ENCODE measurements at places on chromosomes 2 and 18. TPM values are rescaled to one million over a fixed set of nuclear protein-coding genes. Genes with fewer than 3 reads are reported as not detected.

Gene YWHAQ
- polyA plus RNA-seq, result 509 TPM

Gene MRPS5
- polyA plus RNA-seq, result 55.7 TPM

Gene PRSS56
- not detected for polyA plus RNA-seq

Gene SRD5A2
- not detected for polyA plus RNA-seq

Gene ST8SIA5
- not detected for polyA plus RNA-seq

Gene SLC19A3
- polyA plus RNA-seq, result not detected

Gene AGFG1
- polyA plus RNA-seq, result 139 TPM

DNA sequence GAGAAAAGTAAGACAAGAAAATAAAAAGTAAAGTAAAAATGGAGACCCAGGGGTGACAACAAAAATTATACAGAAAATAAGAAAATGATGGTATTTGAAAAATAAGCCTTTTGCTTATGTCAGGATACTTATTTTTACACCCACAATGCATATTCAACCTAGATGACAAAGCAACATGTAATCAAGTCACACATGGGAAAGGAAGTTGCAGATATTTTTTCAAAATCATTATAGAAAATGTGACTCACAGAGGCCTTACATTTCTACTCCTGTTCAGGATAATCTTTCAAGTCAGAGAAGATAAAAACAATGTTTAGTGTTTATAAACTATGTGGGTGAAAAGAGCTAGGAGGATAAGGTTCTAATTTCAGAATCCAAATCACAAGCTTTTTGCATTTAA lies 275.3 kb upstream of the UBE2E3 start:
- DNase-seq, result no peak

DNA sequence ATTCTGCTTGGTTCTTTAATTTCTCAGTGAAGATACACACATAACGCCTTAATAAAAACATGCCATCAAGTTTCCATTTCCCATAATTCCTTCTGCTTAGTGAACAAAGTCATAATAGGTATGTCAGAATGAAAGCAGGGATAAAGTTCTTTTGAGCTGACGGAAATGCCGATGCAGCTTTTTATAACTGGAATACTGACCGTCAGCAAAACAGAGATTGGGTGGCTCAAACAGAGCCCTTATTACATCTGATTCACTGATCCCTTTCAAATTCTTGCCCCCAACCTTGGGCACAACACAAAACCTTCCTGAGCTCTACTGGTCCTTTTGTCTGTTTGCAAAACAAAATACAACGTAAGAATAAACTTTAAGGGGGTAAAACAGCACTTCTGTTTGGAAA lies 140.4 kb downstream of the CDH2 start:
- DNase-seq, result no peak

- DNase-seq, result no peak
Observed at GRCh38 chr18:32372047-32372380, 98.7 kb downstream of the GAREM1 start.

DNA sequence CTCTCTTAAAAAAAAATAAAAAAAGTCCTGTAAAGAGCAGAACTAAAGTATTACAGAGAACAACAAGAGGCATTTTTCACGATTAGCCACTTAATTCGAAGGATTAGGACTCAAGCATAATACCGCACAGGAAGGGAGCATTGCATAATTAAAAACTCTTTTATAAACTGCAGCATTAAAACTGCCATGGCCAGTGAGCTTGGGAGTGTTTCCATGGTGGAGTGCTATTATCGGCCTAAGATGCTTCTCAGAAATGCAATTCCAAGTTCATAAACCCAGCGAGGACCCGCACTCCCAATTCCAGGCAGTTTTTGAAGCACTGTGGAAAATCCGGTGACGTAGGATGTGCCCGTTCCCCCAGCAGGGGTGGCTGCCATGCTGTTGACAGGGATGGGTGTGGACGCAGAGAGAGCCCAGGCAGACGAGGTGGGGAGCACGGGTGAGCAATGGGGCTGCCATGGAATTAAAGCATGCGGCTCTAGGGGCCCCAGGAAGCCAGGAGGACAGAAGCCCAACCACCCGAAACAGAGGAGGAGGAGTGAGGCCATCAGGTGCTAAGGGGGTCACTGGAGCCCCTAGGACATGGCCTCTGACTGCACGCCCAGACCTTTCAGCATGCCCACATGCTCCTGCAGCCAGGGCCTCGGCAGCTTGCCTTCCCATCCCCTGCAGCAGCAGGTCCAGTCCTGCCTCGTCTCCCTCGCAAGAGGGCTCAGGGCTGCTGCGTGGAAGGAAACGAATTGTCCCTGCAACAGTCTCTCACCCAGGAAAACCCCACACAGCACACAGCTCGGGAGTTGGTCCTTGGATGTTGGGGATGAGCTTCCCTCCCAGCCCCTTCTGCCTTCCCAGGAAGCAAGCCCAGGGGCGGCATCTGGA lies 233.4 kb downstream of the NDUFA10 start:
- no peak for DNase-seq

- DNase-seq, result no peak
Observed at GRCh38 chr2:70956141-70956540, 20.4 kb downstream of the ATP6V1B1 start.

GRCh38 chr18:59459369-59460071 lies 100.5 kb upstream of the LMAN1 start:
- peak; percentile 33 for DNase-seq

DNA sequence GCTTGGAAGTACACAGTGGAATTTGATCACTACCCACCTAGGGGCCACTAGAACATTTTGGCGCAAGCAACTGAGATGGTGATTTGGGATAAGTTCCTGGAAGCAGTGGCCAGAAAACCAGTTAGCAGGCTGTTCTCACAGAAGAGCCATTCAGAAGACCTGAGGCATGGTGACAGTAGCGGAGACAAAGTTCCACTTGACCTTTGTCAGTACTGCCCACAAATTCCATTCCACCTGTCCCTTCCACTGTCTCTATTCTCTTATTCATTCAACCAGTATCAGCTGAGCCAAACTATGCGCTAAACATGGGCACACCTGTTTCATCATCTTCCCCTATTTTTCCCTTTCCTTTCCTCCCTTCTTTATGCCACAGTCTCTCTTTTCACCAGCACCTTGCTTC lies 59.2 kb upstream of the PPP1CB start:
- no peak for DNase-seq

DNA sequence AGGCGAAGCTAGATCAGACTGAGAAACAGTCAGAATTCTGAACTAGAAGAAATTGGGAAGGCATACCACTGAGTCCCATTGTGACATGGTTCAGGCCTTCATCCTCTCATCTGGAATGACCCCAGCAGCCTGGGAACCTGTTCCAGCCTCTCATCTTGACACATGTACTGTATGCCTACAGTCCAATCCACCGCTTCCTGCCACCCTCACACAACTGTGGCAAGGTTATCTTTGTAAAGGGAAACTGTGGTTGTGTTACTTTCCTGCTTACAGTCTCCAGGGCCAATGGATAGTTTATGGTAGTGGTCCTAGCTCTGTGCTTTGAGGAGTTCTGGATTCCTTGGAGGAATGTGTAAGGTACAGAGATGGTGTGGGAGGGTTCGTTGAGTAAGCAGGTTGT lies 296.9 kb upstream of the TRIB2 start:
- DNase-seq, result no peak

- peak; percentile 51 for DNase-seq
Observed at GRCh38 chr18:59988098-59988706, 88.4 kb downstream of the PMAIP1 start.

DNA sequence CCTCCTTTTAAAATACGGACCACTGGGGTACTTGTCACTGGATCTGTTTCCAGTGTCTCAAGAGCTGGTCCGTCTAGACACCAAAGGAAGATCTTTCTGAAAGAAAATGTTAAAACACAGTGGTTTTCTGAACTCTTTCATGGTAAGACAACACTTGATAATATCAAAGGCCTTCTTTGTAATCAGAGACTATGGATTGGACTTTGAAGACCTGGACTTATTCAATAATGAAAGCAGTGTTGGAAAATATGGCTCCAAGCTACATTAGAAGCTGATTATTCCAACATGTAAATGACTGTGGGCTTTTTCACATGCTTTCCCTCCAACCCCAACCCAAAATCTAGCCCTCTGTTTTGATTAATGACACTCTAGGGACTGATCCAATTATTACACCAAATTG lies 329.4 kb upstream of the LYPD1 start:
- DNase-seq, result no peak

GRCh38 chr2:201631041-201631440 lies 12.3 kb downstream of the TMEM237 start:
- DNase-seq, result no peak

DNA sequence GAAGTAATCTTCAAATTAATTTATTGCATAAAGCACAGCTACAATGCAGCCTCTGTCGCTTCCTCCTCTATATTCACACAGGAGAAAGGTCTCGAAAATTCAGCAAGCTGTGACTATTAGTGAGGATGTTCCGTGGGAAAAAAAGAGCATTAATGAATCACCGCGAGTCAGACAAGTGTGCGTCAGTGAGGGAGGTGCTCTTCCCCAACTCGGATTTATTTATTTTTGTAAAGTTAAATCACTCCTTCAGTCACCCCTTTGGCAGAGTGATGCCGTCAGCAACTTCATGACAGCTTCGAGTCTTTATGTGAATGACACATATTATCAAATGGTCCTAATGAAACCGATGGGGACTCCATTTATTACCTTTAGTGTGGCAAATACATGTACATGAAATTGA lies 648.9 kb upstream of the SALL3 start:
- DNase-seq, result no peak

DNA sequence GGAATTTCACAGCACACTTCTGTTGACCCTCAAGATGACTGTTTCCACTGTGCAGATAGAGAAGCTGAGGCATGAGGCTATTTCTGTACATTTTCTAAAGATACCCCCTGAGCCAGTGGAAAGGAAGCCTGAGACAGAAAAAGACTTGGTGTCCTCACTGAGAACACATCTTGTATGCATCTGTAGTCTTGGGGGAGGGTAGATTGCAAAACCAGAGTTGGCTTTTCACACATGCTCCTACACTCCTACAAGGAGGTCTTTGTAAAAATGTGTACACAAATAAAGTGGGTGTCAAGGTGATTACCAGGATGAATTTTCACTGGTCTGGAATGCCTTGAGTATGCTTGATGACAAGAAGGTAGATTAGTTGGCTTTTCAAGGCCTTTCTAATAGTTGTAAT lies 98.0 kb downstream of the KCTD18 start:
- no peak for DNase-seq

- DNase-seq, result no peak
Observed at GRCh38 chr2:16628314-16628713, 37.3 kb downstream of the CYRIA start.

- DNase-seq, result no peak
Observed at GRCh38 chr2:457262-457661, 169.4 kb upstream of the ALKAL2 start.

- no peak for DNase-seq
Observed at GRCh38 chr18:72868585-72869225, 918 bp upstream of the NETO1 start.

DNA sequence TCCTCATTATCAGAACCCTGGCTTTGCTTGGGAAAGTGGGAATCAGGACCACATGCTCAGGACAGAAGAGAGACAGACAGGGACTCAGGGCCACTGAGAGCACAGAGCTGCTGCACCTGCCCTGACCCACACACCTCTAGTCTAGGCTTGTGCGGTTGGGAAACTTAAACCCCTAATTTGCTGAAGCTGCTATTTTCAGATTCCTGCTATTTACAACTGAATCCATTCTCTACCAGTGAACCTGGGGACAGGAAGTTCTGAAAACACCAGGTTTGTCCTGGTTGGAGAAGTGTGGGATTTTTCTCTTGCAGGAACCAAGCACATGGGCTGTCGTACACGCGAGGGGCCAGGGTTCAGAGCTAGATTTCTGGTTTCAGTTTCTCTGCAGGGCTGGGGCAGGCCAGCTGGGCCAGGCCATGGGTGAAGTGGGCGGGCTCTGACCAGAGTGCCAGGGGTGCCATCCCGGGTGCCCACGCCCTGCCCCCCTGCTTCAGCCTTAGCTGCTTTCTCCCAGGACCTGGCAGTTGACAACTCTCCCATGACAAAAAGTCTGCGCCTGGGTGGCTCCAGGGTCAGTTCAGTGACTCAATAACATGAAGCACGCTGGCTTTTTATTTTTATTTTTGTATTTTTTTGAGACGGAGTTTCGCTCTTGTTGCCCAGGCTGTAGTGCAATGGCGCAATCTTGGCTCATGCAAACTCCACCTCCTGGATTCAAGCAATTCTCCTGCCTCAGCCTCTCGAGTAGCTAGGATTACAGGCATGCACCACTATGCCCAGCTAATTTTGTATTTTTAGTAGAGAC lies 51.3 kb upstream of the SLC1A4 start:
- no peak for DNase-seq

DNA sequence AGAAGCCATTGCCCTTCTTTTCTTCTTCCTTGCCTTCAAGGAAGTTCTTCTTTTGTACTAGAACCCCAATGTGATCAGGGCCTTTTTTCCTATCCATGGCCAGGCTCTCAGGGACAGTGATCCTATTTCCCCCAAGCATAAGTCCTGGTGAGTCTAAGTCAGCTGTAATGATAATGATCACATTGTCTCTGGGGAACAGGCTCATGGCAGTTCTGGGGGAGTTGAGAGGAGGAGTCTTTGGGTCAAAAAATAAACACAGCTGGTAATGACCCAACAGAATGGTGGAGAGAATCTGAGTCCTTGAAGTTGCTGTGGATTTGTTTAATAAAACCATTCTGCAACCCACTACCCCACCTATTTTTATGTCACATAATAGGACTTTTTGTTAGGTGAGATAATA lies 96.6 kb downstream of the SOCS6 start:
- no peak for DNase-seq

- peak; percentile 11 for DNase-seq
Observed at GRCh38 chr2:241314226-241315092, 1.0 kb downstream of the HDLBP start.

DNA sequence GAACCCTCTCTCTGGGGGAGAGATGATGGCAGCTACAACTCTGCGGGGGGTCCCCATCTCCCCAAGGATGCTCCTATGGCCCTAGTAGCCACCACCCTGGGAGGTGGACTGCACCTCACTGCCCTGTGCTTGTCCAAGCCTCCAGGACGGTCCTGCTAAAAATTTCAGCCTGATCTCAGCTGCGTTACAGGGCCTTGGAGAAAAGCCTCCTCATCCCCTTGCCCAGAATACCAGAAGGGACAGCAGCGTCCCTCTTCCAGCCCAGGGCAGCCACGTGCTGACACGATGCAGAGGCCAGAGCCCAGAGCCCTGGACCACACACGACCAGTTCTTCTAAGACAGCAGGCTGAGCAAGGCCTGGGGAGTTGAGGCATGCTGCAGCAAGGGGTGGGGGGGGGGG lies 81.9 kb downstream of the GFPT1 start:
- no peak for DNase-seq

- DNase-seq, result no peak
Observed at GRCh38 chr2:203688798-203689197, 17.6 kb upstream of the CD28 start.

DNA sequence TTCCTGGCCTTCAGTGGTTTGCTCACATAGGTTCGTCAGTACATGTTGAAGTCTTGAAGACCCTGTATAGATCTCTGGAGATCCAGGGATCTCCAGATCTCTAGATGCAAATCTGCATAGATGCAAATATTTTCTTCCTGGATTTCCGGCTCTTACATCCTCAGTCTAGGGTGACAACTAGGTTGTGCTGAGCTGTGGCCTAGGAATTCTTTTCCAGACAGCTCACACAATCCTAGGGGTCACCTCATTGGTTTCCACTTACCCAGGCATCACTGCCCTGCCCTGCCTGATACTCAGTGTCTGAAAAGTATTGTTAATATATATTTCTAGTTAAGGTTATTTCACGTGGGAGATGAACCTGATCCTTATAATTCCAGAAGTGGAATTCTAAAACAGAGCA lies 105.1 kb upstream of the TTC27 start:
- DNase-seq, result no peak

- DNase-seq, result no peak
Observed at GRCh38 chr2:160353166-160353565, 140.4 kb downstream of the RBMS1 start.

- no peak for DNase-seq
Observed at GRCh38 chr2:134284119-134284670, 30.3 kb downstream of the MGAT5 start.

GRCh38 chr2:99636144-99637034 lies 146.6 kb upstream of the REV1 start:
- no peak for DNase-seq

Data from AG04450 (cell line).